ENCODE measurements at places on chromosomes 11 and 22.

DNA sequence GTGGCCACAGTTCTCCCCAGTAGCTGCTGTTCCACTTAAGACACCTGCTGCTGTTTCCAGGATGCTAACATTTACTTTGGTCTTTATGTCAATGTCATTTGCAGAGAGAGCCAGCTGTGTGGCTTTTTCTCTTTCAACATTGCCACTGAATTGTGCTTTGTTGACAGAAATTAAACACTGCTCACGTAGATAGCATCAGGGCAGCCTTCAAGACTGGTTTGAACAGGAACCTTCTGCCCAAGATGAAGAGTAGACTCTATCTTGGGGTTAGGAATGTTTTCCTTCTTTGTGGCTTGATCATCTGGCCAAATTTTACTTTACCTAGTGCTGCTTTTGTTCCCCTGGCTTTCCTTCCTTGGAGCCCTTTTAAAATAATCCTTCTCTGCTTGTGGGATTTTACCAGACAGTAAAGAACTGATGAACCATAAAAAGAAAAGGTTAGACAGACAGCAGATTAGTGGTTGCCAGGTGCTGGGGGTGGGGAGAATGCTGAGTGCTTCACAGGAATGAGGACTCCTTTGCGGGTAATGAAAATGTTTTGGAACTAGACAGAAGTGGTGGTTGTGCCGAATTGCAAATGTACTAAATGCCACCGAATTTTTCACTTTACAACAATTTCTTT lies 22.7 kb upstream of the XBP1 start:
- peak; percentile 79 for ATAC-seq

- no peak for ATAC-seq
Measured at GRCh38 chr22:26609287-26609686, 8.5 kb downstream of the CRYBB1 start.

GRCh38 chr22:26326803-26327202 lies 102.3 kb upstream of the ASPHD2 start:
- ATAC-seq, result no peak

GRCh38 chr22:31829505-31829904 lies 75.7 kb downstream of the DEPDC5 start:
- peak; percentile 59 for ATAC-seq

DNA sequence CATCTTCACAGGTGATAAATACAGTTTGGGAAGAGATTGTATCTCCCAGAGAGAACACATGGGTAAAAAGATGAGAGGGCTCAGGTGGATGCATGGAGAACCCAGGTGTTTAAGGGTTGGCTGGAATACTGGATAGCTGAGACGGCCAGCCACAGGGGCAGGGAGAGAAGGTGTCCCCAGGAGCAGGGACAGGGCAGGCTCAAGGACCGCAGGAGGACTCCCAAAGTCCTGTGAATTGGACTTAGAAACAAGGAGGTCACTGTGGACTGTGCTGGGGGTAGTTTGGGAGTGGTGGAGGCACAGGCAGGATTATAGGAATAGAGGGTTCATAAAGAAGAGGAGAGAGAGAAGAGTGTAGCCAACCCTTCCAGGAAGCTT lies 103.8 kb upstream of the PARVA start:
- ATAC-seq, result no peak

GRCh38 chr11:2995893-2996554 lies 3.9 kb upstream of the NAP1L4 start:
- no peak for ATAC-seq

DNA sequence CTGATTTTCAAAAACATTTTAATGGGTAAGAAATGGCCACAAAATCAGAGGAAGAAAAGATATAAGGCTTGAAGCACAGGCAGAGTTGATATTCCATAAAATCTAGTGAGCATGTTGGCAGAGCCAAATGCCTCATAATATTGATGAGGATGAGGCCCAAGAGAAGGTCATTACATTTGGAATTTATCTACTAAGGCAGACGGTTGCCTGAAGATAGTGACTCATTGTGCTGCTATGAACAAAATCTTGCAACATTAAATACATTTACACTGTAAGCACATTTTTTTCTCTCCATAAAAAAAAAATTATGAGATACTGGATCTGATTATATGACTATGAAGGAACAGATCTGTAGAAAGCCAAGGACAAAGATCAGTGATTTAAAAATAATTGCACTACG lies 881.4 kb upstream of the CHORDC1 start:
- no peak for ATAC-seq

GRCh38 chr11:111452146-111452545 lies 60.0 kb downstream of the BTG4 start:
- no peak for ATAC-seq

DNA sequence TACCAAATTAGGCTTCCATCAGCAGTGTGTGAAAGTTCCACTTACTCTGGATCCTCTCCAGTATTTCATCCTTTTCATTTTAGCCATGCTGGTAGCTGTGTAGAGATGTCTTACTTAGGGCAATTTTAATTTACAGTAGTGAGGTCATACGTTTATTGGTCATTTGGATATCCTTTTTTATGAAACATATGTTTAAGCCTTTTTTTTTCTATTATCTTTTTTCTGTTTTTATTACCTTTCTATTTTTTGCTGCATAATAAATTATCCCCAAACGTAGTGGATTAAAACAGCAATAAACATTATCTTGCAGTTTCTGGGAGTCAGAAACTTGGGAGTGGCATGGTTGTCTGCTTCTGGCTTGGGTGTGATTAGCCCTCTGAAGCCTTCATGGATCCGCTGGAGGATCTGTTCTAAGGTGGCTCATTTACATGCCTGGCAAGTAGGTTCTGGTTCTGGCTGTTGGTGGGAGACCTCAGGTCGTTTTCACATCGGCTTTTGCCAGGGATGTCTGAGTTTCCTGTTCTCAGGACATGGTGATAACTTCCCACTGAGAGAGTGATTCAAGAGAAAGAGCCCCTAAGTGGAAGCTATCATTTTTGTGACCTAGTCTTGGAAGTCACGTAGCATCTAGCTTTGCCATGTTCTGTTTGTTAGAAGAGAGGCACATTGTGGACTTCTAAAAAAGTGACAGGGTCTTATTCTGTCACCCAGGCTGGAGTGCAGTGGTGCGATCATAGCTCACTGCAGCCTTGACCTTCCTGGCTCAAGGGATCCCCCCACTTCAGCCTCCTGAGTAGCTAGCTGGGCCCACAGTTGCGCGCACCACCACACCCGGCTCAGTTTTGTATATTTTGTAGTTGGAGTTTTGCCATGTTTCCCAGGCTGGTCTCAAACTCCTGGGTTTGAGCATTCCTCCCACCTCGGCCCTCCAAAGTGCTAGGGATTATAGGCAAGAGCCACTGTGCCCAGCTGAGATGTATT lies 38.6 kb downstream of the PPP6R3 start:
- no peak for ATAC-seq

- ATAC-seq, result no peak
Measured at GRCh38 chr22:36347094-36347493, 40.7 kb downstream of the MYH9 start.

DNA sequence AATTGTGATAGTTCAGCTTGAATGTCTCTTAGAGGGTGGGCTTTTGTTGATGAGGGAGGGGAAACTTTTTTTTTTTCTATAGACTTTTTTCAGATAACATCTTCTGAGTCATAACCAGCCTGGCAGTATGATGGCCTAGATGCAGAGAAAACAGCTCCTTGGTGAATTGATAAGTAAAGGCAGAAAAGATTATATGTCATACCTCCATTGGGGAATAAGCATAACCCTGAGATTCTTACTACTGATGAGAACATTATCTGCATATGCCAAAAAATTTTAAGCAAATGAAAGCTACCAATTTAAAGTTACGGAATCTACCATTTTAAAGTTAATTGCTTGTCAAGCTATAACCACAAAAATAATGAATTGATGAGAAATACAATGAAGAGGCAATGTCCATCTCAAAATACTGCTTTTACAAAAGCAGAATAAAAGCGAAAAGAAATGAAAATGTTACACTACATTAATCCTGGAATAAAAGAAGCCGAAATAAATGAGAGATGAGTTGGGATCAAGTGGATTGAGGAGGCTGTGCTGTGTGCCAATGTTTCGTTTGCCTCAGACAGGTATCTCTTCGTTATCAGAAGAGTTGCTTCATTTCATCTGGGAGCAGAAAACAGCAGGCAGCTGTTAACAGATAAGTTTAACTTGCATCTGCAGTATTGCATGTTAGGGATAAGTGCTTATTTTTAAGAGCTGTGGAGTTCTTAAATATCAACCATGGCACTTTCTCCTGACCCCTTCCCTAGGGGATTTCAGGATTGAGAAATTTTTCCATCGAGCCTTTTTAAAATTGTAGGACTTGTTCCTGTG lies 3.9 kb downstream of the MALAT1 start:
- ATAC-seq, result no peak

GRCh38 chr22:27839057-27839660 lies 37.6 kb upstream of the MN1 start:
- no peak for ATAC-seq
